ENCODE measurements at places on chromosomes 1 and 21.

GRCh38 chr1:153795934-153796785, 21.0 kb downstream of the SLC27A3 start:
- no peak for DNase-seq

- no peak for DNase-seq
Observed at GRCh38 chr1:35568975-35569395, 4.1 kb upstream of the TFAP2E start.

DNA sequence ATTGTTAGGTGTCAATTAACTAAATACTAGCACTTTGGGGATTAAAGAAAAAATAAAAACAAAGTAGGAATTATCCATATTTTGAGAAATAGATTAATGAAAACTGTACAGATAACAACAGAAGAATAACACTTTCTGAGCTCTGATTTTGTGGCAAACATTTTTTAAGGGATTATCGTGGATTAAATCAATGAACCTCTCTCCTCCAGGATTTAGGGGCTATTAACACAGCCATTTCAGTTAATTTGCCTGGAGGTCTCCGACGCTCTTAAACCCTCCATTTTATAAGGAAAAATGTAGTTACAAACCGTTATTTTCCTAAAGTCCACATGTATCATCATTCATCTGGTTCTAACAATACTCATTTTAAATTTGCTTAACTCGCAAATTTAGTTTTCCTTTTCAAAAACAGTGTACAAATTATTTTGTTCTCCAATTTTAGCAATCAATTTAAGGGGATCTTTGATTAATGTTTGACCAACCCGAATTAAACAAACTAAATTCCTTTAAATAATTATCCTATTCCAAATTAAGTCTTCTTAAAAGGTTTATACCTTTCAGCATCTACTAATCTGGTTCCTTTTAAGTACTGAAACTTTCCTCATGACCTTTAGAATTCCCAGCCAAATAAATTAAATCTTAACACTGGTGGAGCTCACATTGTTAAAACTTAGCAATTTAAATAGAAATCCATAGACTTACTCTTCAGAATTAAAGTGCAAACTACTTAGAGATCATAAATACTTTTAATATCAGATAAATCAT, 30.7 kb upstream of the RNF187 start:
- DNase-seq: no peak

DNA sequence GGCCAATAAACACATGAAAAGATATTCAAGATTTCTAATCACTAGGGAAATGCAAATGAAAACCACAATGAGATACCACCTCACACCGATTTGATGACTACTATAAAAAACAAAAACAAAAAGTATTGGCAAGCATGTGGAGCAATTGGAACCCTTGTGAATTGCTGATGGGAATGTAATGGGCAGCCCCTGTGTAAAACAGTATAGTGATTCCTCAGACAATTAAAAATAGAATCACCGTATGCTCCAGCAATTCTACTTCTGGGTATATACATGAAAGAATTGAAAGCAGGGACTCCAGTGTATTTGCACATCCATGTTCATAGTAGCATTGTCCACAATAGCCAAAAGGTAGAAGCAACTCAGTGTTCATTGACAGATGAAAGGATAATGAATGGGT, 12.9 kb upstream of the C1orf115 start:
- DNase-seq: no peak

DNA sequence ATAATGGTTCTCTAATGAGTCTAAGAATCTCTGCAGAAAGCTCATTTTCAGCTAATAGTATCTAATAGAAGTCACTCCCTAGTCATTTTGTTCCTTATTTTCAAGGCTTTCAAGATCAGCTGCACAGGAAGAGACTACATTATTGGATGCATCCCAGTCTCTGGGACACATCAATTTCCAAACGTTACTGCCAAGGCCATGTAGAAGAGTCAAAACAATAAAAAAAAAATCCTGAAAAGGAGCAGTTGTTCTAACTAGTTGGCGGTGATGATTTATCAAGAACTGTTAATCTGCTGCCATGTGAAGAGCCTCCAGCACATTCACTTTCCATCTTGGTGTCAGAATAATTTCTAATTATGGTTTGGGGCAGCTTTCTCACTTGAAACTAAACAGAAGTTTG, 5.7 kb downstream of the DDAH1 start:
- no peak for DNase-seq

DNA sequence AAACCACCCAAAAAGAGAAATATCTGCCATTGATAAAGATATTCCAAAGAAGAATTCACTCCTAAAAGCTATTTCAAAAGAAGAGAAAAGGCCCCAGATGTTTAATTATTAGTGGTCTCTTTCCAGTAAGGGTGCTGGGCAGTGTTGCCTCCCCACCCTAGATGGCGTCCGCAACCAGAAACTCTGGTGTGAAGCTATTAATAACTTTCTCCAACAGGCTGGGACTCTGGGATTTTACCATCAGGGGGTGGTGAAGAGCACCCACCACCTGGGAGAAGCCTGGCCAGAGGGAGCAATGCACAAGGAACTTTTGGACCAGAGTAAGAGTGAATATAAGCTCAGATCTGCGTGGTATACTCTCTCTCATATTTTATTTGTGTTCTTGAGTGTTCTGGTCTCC, 115.4 kb upstream of the TIAM1 start:
- DNase-seq: no peak

DNA sequence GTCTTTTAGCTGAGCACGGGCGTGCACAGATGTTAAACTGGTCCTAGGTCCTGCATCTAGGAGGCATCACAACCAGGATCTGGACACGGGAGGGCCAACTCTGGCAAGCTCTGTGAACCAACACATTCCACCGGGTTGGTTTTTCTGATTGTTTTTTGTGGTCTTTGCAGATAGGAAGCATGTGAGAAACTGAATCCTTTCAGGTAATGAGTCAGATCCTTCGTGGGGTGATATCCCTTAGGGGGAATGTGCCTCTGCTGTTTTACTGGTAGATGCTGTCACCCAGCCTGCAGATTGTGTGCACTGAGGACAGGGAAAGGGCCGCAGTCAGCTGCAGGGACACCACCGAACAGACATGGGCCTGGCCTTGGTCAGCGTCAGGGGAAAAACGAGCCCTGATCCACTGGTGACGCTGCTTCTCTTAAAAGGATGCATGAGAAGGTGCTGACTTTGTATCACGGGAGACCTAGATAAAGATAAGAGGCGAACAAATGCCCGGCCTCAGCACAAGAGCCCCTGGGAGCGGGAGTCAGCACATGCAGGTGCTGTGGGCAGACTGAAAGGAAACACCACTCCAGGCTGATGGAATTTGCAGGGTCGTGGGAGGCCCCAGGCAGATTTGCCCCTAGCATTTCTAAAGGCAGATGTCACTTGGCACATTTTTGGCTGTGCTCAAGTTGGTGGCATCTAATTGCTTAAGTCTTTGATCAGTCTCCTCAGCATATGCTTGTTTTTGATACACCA, 51.1 kb downstream of the DOP1B start:
- no peak for DNase-seq

GRCh38 chr1:27011058-27011764, 1.4 kb downstream of the TENT5B start:
- no peak for DNase-seq

DNA sequence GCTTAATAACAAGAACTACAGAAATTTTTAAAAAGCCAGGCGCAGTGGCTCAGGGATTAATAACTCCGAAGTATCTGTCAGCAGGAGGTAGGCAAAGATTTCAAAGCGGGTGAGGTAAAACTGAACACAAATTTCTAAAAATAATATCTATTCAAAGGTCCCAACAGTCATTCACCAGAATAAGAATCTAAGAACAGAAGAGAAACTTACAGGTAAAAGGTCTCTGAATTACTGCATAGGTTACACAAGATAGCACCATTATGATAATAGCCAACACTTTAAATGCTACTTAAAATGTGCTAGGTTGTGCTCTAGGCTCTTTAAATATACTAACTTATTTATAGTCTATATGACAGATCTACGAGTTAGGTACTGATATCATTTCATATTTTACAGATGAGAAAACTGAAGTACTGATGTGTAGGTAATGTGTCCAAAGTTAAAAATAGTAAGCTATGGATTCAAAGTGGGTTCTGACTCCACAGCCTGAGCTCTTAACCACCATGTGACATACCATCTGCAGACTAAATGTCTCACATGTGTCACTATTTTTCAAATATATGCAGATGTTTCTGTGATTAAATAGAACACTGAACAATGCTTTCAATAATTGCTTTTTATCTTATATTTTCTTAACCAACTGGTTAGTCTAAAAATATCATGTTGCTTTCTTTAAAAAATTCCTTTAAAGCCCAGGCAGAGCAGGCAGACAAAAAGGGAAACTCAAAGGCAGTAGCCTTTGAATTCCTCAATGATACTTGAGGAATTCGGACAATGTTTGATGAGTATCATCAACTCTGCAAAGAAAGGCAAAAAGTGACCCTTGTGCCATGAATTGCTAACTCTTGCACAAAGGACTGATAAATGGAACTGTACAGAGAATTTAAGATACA, 80.5 kb upstream of the TTC39A start:
- DNase-seq: no peak

GRCh38 chr1:44029260-44029910, 1.9 kb downstream of the SLC6A9 start:
- DNase-seq: no peak

GRCh38 chr1:114224196-114224907, 70.7 kb upstream of the SYT6 start:
- DNase-seq: no peak

DNA sequence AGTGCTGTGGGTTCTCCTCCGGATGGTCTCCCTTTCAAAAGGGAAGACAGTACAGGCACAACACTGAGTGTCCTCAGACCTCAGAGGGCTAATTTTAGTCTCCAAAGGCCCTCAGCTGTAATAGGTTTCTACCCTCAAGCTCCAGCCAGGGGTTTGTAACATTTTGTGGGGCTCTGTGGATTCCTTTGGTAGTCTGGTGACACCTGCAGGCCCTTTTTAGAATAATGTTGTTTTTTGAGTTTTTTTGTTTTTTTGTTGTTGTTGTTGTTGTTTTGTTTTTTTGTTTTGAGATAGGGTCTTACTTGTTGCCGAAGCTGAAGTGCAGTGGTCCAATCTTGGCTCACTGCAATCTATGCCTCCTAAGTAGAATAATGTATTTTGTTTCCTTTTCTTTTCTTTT, 15.0 kb upstream of the TMEM201 start:
- DNase-seq: no peak

- no peak for DNase-seq
Observed at GRCh38 chr1:114100148-114100547, 53.5 kb downstream of the SYT6 start.

GRCh38 chr1:172339842-172340241, 80.6 kb upstream of the C1orf105 start:
- DNase-seq: no peak

DNA sequence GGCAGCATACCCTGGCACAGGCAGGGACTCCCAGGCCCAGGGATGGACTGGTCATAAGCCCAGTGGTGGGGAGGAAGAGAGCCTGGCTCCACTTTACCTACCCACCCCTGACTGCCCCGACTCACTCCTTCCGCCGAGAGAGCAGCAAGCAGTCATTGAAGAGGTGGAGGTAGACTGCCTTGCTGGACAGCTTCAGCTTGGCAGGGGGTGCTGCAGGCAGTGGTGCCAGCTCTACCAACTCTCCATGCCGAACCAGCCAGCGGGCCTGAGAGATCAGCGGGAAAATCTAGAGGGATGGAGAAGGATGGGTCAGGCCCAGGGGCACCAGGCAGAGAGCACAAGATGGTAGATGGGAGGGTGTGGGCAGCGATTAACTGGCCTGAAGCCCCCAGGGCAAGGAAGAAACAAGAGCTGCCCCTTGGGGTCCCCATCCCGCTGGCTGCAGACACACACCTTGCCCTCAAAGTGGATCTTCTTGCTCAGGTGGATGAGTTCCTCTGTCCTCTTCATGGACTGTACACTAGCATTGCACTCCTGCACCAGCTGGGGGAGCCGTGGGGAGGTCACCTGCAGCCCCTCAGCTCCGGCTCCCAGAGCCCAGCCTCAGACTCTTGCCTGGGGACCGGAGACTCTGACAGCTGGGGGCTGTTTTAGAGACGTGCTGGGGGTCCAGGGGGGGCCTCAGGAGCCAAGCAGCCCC, 7.7 kb downstream of the ARHGEF19 start:
- DNase-seq: no peak

DNA sequence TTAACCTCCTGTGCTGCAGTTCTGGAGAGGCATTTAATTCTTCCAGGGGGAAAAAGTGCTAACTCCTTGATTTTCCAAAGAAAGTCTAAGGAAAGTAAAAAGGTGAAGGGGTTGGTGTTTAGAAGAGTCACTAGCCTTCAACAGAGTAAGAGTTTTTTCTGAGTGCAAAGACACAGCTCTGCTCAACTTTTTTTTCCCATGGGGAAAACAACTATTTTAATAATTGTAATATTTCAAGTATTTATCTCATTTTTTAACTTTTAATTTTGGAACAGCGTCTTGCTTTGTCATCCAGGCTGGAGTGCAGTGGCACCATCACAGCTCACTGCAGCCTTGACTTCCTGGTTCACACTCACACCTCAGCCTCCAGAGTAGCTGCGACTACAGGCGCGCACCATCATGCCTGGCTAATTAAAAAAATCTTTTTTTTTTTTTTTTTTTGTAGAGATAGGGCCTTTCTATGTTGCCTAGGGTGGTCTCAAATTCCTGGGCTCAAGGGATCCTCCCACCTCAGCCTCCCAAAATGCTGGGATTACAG, 202.6 kb downstream of the APP start:
- no peak for DNase-seq

DNA sequence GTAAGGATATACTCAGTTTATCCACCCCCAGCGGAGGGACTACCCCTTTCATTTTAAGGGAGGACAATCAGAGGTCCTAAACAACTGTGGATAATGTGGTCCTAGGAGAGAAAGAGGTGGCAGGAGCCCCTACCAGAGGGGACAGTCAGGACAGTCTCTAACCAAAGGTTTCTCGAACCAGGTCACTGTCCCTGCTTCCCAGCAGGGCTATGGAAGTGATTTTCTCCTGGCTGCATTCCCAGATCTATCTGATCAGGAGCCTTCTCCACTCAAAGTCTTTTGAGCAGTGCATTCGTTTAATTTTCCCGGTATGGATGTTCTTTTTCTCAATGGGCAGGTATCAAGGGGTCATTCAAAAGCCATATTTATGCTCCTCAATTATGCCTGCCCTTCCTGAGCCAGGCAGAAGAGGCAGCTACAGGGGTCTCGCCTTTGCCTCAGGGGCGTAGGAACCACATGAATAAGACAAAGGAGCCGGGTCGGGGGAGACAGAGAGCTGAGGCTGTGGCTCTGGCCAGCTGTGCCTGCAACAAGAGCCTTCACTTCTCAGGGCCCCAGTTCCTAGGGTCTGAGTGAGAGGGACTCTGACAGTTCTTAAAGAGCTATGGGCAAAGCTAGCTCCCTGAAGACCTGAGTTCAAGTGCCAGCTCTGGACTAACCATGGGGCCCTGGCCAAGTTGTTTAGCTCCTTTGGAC, 62.5 kb upstream of the DMRTB1 start:
- DNase-seq: no peak

All from activated naive CD4-positive, alpha-beta T cell (primary cell).